Mesenteric fat pad (tissue), 1 donor: ENCODE measurements at places on chromosomes 16 and 17. TPM values are rescaled to one million over a fixed set of nuclear protein-coding genes. Genes with fewer than 3 reads are reported as not detected.

GRCh38 chr16:83899272-83899897 is 470 bp downstream of the MLYCD start:
- no peak for DNase-seq

GRCh38 chr17:61459939-61460718 is 7.9 kb downstream of the TBX4 start:
- no peak for DNase-seq

SLC43A2 gene
- total RNA-seq: 31.4 TPM

PYCARD gene
- 22.4 TPM for total RNA-seq

SPATA22 gene
- not detected for total RNA-seq
